H9 (cell line): ENCODE measurements at places on chromosomes 3 and 15.

GRCh38 chr15:73626072-73626471 lies 7.1 kb downstream of the NPTN start:
- no peak overlapping the region for H3K27ac ChIP-seq
- H3K4me3 ChIP-seq = no peak overlapping the region
- H3K4me1 ChIP-seq = peaks cover 6% of the 10 kb centered on the region; the same call in 1 of the 2 replicates
- H3K36me3 ChIP-seq = no peaks in the 10 kb centered on the region
- no peaks in the 10 kb centered on the region for H3K27me3 ChIP-seq

GRCh38 chr3:44100298-44100695 lies 141.4 kb upstream of the TOPAZ1 start:
- no peaks in the 10 kb centered on the region for H3K27me3 ChIP-seq
- H3K36me3 ChIP-seq = no peaks in the 10 kb centered on the region
- DNase-seq = no peak
- H3K27ac ChIP-seq = no peak overlapping the region
- peaks cover 7% of the 10 kb centered on the region; the same call in 1 of the 2 replicates for H3K4me1 ChIP-seq
- H3K4me3 ChIP-seq = no peak overlapping the region

DNA sequence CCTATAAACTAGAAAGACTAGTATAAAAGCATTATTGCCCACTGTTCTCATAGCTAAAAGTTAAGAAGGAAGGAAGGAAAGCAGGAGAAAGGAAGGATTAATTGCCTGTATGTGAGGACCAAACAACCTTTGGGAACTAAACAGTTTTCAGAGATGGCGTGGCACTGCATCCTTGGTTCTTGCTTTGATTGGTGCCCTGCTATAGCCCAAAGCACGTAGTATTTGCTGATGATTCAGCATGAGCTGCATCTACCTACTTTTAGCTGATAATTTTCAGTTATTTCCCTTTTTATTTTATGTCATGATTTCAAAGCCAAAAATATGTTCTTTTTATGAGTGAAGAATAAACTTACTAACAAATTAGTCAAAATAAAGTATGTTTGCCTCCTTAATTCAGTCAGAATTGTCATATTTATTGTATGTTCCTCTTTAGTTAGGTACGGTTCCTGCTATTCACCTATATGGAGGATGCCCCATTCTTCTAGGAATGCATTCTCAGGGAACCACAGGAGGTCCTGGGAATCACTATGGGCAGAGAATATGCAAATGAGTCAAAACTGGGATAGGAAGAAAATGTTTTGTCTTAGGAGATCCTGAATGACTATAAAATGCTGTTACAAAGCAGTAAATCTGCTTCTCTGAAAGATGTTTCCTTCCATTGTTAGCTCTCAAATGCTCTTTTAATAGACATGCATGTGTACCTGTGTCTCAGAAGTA lies 65.4 kb upstream of the THSD4 start:
- no peaks in the 10 kb centered on the region; the same call in 1 of the 2 replicates for H3K36me3 ChIP-seq
- no peak overlapping the region for H3K27ac ChIP-seq

- H3K4me1 ChIP-seq = no peaks in the 10 kb centered on the region
- H3K27me3 ChIP-seq = no peaks in the 10 kb centered on the region
- peaks cover 2% of the 10 kb centered on the region; the same call in 1 of the 3 replicates for H3K36me3 ChIP-seq
- no peak overlapping the region for H3K4me3 ChIP-seq
- no peak overlapping the region for H3K27ac ChIP-seq
Observed at GRCh38 chr3:132709761-132710160, 12.4 kb downstream of the NPHP3 start.

DNA sequence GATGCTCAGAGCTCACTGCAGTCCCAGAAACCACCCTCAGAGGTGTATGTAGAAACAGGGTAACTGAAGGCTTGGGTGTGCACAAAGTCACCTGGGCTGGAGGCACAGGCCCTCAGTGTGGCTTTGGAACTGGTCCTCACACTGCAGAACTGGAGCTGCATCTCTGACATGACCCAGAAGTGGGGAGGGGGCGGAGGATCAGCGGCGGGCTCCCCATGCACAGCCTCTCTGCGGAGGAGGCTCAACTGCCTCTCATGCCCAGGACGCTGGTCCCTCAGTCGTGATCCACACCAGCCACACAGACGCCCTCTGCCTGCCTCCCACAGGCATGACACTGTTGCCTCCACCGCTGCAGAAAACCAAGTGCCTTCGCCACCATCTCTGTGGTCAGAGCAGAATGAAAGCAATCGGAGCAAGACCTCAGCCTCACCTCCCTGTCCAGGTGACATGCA lies 73.7 kb downstream of the TM2D3 start:
- H3K27me3 ChIP-seq = no peaks in the 10 kb centered on the region
- H3K4me1 ChIP-seq = no peaks in the 10 kb centered on the region
- peak; percentile 78 for DNase-seq
- 0 out of 2 replicates have a peak, but pooled peaks cover 4% of the 10 kb centered on the region for H3K36me3 ChIP-seq
